Brain (organoid and tissue), 16 donors: ENCODE measurements at places on chromosomes 7 and 10. TPM values are rescaled to one million over a fixed set of nuclear protein-coding genes. Genes with fewer than 3 reads are reported as not detected.

DNA sequence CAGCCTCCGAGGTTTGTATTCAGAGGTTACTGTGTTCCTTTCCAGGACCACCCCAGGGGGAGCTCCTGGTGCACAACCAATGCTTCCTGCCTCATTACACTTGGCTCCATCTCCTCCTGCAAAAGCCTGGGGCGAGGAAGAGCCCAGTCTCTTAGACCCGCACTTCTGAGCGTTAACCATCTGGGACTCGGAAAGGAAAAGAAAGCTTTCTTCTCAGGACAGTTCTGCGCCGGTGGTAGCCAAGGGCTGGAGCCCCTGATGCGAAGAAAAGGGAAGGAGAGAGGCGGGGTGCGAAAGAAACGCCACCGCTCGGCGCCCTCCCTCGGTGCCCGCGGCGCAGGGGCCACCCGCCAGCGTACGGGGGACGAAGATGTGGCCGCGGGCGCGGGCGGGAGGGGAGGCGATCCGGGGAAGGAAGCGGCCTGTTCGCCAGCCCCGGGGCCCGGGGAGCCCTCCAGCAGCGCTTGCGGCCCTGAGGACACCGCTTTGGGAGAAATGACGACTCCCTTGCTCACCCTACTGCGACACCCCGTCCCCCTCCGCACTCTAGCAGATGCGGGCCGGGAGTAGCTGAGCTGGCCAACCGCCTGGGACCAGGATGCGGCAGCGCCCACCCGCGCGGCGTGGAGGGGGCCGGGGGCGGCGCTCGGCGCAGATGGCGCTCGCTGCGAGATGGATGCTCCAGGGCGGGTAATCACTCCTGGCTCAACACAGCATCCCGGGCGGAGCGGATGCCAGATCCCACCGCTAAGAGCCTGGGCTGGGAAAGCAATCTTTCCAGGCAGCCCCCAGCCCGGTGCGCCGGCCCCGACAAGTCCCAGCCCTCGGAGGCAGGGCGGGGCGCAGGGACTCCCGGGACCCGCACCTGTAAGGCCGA is 1.3 kb downstream of the NRCAM start:
- DNase-seq = peak; percentile 84

DNA sequence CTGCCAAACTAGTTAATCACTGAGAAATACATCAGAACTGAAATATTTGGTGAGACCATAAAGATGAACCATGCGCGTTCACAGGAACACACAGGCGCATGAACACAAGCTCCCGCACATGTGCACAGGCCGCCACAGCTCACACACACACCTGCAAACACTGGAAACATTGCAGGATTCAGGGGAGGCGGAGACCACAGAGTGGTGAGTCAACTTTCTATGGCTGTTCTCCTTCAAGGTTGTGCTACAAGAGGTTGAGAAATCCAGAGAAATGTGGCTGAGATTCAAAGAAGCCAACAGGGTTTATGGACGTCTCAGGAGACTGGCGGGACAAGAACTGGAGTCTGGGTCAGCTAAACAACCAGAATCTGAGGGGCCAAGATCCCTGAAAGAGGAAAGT is 17.8 kb downstream of the ESYT2 start:
- DNase-seq = no peak

DNA sequence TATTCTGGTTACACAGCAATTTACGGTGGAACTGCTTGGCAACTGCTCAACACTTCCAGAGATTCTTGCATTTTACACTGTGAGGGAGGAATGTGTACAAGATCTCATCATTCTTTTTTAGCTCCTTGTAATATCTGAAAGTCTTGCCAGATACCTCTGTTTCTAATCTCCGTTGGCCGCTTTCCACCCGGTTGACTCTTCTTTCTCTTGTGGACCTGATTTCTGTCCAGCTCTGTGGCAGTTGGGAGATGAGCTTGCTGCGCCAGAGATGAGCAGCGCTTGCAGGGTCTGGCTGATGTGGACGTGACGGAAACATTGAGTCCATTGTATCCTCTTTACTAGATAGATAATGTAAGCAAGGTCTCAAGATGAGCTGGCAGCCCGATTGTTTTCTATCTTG is 27.6 kb downstream of the SPAG6 start:
- no peak for DNase-seq

DNA sequence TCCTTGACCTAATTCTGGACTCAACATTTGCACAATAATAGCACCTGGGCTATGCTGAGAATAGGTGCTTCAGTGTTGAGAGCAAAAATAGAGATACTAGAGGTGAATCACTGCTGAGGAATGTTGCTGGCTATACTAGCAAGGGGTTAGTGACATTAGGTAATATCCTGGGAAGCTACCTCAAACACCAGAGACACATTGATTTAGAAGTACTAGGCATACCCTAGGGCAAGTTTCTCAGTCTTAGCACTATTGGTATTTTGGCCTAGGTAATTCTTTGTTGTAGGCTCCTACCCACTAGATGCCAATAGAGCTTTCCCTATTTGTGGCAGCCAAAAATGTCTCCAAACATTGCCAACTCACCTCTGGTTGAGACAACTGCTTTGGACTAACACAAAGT is 484.0 kb upstream of the MBL2 start:
- DNase-seq = no peak

DNA sequence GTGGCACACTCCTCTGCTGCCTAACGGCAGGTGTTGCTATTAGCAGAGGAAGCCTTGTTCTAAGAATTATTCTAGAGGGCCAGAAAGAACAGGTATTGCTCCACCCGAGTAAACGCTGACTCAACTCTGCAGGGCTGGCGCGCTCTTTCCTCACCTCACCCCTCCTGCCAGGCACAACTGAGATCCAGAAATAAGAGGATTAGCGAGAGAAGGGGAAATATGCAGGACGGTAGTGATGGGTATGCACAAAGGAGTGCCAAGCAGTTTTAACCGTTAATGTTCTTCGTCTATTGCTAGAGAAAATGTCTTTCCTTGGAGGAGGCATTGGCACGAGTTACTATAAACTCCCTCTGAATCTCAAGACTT is 369 bp upstream of the SCIN start:
- peak; percentile 59 for DNase-seq

- DNase-seq = no peak
Measured at GRCh38 chr7:131223151-131223550, 104.5 kb upstream of the MKLN1 start.

DNA sequence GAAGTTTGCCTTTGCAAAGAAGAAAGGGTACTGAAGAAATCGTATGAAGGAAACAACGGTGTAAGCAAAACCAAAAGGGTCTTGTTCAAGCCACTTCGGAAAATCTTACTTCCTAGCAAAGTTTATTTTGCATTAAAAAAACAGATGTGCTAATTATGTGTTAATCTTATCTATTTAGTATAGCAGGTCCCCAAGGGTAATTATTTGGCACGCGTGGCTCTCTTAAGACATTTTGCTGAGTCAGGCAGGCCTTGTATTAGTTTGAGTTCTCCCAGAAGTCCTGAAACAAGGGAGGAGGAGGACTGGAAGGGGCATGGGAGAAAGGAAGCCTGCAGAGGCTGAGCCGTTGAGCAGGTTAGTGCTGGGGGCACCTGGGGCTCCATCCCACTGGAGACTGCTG is 44.9 kb downstream of the TMEM178B start:
- no peak for DNase-seq

DNA sequence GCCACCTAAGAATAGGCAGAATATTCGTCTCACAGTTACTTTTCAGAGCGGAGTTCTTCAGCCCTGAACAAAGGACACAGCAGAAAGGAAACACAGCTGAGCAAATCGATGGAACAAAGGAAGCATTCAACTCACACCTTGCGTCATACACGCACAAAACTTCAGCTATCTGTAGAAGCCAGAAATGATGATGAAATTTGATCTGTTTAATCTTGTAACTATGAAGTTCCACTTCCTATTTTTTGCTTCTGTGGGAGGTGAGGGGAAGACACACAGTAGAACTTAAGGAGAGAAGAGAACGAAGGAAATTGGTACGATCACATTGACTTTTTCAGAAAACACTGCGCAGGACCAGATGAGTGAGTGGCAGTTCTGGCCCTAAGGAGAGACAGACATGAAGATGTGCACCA is 26.2 kb downstream of the FAM171A1 start:
- DNase-seq = peak; percentile 68

DNA sequence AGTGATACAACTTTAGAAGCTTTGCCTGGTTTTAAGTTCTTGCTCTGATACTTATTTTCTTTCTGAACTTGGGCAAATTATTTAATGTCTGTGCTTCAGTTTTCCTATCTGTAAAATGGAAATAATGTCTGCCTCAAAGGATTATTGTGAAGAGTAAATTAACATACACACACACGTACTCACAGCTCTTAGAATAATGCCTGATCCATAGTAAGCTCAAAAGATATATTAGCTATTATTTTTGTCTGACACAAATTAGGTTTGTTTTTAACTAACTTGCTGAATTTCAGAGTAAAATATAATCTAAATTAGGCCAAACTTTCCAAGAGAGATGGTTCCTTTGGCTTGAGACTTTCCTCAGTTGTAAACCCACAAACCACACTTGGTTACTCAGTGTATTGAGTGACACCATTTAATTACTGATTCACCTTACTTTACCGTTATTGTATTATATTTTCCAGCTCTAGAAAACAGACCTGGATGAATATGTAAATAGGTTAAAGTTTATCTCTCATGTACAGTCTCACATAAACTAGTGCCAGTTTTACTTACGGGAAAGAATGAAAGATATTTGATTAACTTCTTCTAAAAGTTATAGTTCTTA is 50.4 kb downstream of the VTI1A start:
- no peak for DNase-seq

- no peak for DNase-seq
Measured at GRCh38 chr7:157760004-157760730, 423.4 kb downstream of the DNAJB6 start.

DNA sequence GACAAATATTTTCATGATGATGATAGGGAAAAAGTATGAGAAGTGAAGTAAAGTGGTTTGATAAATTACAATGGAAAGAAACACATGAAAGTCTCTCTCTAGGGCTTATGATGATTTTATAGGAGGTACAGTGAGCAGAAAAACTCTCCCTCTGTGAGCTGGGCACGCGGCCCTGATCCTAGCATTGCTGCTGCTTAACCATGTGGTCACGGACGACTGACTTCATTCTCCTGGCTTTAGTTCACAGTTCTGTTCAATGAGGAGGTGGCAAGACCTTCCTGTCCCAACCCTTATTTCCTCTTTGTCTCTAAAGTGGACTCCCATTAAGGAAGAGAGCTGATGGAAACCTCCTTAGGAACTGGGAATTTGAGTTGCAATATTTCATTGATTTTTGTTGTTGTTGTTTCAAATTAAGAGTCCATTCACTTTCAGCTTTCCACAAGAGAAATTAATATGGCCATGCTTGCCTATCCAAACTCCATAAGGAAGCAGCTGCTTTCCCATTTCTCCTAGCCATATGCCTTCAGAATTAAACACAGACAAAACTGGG is 8.2 kb upstream of the PON3 start:
- DNase-seq = no peak

DNA sequence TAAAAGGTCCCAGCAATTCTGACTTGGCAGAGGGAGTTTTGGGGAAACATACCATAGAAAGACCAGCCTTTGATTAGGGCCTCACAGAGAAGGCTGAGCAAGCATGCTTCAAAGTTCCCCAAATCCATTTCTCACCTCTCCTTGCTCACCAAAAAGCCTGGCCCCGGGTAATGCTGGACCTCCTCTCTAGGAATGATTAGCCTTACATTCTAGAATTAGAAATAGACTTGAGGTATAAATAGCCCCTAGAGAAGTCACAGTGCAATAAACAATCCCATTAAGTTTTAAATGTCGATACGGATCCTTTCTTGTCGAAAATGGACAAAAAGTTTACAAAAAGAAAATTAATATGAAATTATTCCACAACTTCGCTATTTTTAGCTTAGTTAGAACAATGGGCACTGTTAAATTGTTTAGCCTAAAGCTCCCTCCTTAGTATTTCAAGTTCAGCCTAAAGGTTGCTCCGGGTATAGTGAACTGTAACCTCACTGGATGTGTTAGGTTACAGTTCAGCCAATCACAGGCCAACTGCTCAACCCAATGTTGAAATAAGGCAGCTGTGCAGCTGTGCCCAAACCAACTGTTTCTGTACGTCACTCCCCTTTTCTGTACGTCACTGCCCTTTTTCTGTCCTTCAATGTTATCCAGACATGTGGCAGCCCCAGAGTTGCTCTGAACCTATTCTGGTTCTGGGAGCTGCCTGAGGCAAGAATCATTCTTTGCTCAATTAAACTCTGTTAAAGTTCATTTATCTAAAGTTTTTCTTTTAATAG is 7.9 kb upstream of the GSDME start:
- no peak for DNase-seq

GRCh38 chr10:29756451-29756850 is 121.7 kb upstream of the SVIL start:
- DNase-seq = no peak

DNA sequence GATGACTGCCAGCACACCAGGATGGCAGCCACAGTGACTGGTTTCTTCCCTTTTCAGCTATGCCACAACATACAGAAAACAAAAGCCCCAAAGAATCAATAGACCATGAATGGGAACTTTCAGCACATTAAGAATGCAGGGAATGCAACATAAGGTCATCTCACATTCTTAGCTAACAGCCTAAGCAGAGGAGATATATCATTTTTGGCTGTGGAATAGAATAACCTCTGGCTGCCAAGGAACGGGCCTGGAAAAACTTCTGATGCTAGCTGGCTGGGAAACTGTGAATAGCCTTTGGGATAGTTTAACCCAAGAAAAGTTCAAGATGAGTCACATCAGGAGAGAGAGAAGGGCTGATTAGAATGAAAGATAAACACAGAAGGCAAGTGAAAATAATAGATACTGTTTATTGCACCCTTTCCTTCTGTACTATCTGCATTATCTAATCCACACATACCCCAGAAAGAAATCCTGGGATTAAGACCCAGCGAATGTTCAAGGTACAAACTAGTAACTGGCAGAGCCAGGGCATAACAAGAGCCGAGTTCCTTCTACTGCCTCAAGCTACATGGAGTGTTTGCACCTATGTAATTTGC is 169.2 kb downstream of the SEMA3A start:
- no peak for DNase-seq

DNA sequence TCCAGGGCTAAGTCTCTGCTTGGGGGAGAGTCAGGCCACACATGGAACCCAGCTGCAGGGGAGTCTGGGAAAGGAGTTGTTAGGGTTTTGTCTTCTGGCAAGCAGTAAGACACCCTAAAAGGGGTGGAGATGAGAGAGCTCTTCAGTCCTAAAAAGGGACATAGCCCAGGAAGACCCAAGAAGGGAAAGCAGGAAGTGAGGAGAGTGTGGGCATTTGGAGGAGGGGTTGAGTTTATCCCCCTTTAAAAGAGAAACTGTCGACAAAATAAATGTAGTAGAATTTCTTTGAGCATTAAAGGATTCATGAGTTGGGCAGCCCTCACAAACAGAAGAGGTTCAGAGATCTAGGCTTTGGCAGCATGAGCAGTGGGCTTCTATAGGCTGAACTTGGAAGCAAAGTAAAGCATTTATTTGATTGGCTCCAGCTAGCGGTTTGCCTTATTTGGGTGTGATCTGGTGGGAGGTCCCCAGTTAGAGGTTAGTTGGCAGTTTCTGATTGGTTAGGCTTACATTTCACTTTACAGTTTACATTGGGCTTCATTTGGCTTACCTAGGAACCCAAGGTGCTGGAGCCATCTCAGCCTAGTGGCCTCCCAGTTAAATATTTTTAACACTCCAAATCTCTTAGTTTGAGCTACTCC is 246.7 kb downstream of the CAMK1D start:
- no peak for DNase-seq

Gene HABP2
- 10.9 TPM for polyA plus RNA-seq

Gene ZC3HAV1
- 10.7 TPM for polyA plus RNA-seq

Gene ELFN1
- 1.2 TPM for polyA plus RNA-seq

Gene ZNF37A
- polyA plus RNA-seq = 3.9 TPM

Gene GATA3
- polyA plus RNA-seq = not detected

Gene EPHB6
- polyA plus RNA-seq = 74.6 TPM

Gene HKDC1
- polyA plus RNA-seq = 0.08 TPM

Gene TEX47
- polyA plus RNA-seq = not detected

Gene TMEM184A
- polyA plus RNA-seq = 4.3 TPM

Gene FAM180A
- polyA plus RNA-seq = not detected

Gene TWIST1
- 0.19 TPM for polyA plus RNA-seq

Gene TRPV6
- not detected for polyA plus RNA-seq
